Naive thymus-derived CD8-positive, alpha-beta T cell (primary cell): ENCODE measurements at places on chromosomes 1 and 21.

DNA sequence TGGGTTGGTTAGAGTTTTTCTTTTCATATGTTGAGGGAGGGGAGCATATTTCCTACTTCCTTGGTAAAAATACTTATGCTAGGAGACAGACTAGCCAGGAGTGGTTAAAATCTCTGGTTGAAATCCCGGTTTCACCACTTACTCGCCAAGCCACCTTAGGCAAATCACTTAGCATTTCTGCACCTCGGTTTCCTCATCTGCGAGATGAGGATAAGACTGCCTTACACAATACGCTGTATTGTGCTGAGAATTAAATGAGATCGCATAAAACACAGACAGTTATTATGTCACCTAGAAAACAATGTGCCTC is 1.4 kb downstream of the IFFO2 start:
- no peak for DNase-seq

DNA sequence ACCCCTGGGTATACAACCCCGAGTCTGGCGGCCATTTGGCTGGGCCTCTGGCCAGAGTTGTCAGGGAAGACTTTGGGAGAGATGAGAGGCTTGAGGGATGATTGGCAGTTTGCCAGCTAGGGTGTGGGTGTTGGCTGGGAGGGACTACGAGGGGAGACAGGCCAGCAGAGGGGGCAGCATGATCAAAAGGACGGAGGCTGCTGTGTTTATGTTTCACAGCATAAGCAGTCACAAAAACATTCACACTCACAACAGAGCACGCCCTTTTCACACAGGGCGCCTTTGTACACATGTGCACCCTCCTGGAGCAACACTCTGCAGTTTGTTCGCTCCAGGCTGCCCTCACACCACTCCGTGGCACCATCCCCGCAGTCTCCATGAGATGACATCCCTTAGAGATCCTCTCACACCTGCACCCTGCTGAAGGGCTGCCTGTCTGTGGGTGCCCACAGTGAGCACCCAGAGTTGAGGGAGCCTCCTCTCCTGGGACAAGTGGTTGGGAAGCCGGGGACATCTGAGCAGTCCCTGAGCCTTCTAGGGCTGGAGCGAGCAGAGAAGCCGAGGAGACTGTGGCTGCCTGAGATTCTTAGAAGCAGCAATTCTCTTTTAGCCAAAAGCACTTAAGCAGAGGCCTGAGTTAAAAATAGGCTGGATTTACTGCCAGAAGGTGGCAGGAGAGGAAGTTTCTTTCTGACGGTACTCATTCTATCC is 15.4 kb downstream of the EFNA3 start:
- no peak for DNase-seq

DNA sequence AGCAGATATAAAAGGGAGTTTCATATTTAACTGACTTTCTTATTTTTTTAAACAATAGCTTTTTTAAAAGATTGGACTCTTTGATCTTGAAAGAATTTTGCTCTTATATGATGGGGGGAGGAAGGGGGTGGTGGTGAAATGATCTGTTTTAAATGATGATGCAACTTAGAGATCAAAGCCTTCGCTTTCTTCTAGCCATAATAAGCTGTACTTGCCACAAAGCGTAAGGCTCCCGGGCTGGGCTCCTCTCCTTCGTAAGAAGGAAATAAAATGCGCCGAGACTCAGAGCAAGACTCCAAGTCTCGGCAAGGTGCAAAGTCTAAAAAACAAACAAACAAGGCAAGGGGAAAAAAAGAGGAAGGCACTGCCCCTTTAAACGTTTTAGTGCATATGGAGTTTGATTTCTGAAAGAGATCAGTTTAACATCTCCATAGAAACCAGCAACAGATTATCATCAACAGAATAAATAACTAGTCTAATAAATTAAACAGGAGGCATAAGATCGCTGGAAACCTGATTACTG is 3.3 kb downstream of the CASZ1 start:
- DNase-seq: no peak

- peak; percentile 35 for DNase-seq
These were observed 626 bp downstream of the CXADR start for GRCh38 chr21:17513214-17514123.

GRCh38 chr1:150106341-150106740 is 38.8 kb downstream of the VPS45 start:
- no peak for DNase-seq
